ENCODE measurements at places on chromosomes 1 and 21.
A peak's percentile ranks its signal among the peaks of the same experiment; 100 is the strongest.

- H3K36me3 ChIP-seq: no peaks in the 10 kb centered on the region
- peak overlapping the region; percentile 36 for H3K27ac ChIP-seq
- DNase-seq: peak; percentile 85
- H3K4me1 ChIP-seq: peaks cover 51% of the 10 kb centered on the region
Observed at GRCh38 chr1:214566158-214567104, 15.0 kb upstream of the PTPN14 start.

- H3K4me3 ChIP-seq: no peak overlapping the region
- H3K27me3 ChIP-seq: no peaks in the 10 kb centered on the region
- DNase-seq: no peak
- H3K36me3 ChIP-seq: no peaks in the 10 kb centered on the region
- H3K27ac ChIP-seq: no peak overlapping the region
Observed at GRCh38 chr1:31479811-31480210, 66.8 kb downstream of the SERINC2 start.

GRCh38 chr1:50701706-50702317 lies 258.3 kb downstream of the FAF1 start:
- H3K4me1 ChIP-seq: peaks cover 12% of the 10 kb centered on the region
- H3K27ac ChIP-seq: peak overlapping the region; percentile 58
- no peak overlapping the region for H3K4me3 ChIP-seq
- DNase-seq: no peak

GRCh38 chr1:232422898-232423297 lies 207.0 kb downstream of the SIPA1L2 start:
- peak; percentile 94 for DNase-seq
- no peak overlapping the region for H3K4me3 ChIP-seq
- peak overlapping the region; percentile 81 for H3K27ac ChIP-seq

Data from MCF 10A (cell line).